Dorsolateral prefrontal cortex (tissue), 122 donors: ENCODE measurements at places on chromosomes 6 and 20. TPM values are rescaled to one million over a fixed set of nuclear protein-coding genes. Genes with fewer than 3 reads are reported as not detected.

MICAL1 gene
- total RNA-seq: 42.2 TPM

TULP1 gene
- 0.79 TPM for total RNA-seq

TCP11 gene
- 1.0 TPM for total RNA-seq

DZANK1 gene
- 7.2 TPM for total RNA-seq

LY6G6F gene
- total RNA-seq: not detected
